Stimulated activated CD4-positive, alpha-beta T cell treated with anti-CD3 and anti-CD28 coated beads, Interleukin-12 subunit alpha, Interleukin-12 subunit beta, amount 100 ng/mL, for 24 hours (primary cell): ENCODE measurements at places on chromosomes 6 and 20.

- DNase-seq: no peak
These were observed 71.2 kb downstream of the PDE7B start for GRCh38 chr6:135922746-135923145.

DNA sequence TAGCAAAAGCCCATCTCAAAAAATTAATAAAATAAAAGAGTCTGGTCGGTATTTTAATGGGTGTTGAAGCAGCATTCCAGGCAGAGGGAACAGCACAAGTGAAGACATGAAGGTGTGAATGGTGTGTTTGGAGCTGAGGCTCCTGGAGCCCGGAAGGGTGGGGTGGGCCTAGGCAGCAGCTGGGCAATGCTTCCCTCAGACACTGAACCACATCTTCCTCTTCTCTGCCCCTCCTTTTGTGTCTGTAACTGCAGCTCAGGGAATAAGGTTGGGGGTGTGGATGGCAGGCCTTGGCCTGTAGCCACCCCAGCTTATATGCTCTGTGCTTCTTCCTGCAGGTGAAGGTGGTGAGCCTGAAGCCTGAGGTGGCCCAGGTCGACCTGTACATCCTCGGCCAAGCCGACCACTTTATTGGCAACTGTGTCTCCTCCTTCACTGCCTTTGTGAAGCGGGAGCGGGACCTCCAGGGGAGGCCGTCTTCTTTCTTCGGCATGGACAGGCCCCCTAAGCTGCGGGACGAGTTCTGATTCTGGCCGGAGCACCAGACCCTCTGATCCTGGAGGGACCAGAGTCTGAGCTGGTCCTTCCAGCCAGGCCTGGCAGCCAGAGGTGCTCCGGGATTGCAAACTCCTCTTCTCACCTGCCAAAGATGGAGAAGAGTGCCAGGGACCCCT, 26.6 kb downstream of the POFUT1 start:
- DNase-seq: no peak

DNA sequence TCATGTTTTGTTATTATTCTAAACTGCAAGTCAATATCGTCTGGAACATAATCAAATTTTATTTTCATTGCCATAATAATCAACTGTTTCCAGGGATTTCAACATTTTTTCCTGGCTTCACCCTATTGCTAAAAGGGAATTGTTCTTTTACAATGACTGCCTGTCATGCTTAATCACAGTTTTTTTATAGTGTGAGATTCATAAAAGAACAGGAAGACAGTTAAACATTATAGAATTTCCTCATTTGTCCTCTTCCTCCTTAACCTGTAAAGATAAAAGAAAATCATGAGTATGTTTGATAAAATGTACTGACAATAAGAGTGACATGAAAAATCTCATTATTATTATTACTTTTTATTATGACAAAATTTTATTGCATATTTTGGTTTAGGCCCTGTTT, 73.3 kb upstream of the CENPW start:
- DNase-seq: no peak

DNA sequence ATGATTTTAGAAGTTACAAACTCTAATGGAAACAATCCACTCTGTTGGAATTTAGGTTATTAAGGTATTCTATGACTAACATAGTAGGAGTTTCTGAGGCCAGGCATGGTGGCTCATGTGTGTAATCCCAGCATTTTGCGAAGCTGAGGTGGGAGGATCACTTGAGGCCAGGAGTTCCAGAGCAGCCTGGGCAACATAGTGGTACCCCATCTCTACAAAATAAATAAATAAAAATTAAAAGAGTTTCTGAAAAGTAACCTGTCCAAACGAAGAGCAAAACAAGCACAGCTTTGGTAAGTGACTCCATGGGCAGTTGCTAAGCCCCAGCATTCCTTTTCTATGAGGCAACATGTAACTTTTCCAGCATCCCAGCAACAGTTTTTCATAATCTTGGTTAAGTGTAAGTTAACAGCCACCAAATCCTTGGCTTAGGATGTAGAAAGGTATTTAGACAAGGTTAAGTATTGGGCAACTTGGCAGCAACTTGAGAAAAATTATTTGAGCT, 86.3 kb downstream of the SOX4 start:
- no peak for DNase-seq

DNA sequence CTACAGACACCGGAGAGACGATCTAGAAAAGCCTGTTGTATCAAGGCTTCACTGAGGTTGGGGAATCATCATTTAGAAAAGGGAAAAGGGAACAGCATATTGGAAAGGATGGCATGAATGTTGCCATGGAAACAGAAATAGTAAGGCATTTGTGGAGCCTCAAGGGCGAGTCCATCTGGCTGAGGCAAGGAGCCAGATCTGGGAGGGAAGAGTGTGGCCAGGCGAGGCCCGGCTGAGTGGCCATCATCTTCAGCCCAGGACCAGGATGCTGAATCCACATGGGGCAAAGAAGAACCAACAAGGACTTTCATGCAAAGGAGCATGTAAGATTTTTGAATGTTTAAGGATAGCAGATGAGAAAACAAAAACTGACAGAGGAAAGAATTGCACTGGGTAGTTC, 85.8 kb downstream of the MAP3K5 start:
- no peak for DNase-seq

DNA sequence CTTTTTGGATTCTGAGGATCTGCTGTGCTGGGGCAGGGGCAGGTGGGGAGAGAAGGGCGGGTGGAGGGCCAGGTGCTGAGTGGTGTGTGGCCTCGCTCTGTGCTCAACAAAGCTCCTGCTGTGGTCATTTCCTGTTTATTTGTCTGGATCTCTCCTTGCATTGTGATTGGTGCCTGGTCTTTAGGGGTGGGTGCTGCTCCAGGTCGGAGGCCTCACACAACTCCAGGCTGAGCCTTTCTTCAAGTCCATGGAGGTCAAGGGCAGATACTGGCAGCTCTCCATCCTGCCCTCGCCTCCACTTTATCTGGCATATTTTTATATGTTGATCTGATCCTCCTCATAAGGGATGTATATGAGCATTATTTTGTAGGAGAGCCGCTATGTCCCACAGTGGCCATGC, 36.2 kb downstream of the HLA-F start:
- DNase-seq: no peak

DNA sequence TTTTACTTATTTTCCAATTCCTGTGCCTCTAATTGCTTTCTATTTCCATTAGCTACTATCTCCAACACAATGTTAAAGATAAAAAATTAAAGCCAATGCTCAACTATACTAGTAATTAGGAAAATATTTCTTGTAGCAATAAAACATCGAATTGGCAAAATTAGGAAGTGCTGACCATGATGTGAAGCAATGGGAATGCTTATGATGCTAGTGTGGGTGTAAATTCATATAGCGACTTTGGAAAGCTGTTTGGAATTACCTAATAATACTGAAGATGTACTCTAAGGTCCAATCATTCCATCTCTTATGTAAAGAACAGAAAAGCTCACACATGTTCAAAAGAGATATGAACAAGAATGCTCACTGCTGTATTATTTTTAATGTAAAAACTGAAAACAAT, 78.2 kb downstream of the UBE3D start:
- no peak for DNase-seq

- no peak for DNase-seq
These were observed 927 bp upstream of the MANEA start for GRCh38 chr6:95576218-95576997.

GRCh38 chr6:85135376-85136094, 314.3 kb upstream of the NT5E start:
- no peak for DNase-seq

- DNase-seq: no peak
These were observed 667.3 kb upstream of the CITED2 start for GRCh38 chr6:140041571-140042332.
